Stimulated activated CD4-positive, alpha-beta T cell treated with anti-CD3 and anti-CD28 coated beads, Interleukin-2, amount 100 ng/mL, for 48 hours (primary cell): ENCODE measurements at places on chromosomes 13 and 19.

DNA sequence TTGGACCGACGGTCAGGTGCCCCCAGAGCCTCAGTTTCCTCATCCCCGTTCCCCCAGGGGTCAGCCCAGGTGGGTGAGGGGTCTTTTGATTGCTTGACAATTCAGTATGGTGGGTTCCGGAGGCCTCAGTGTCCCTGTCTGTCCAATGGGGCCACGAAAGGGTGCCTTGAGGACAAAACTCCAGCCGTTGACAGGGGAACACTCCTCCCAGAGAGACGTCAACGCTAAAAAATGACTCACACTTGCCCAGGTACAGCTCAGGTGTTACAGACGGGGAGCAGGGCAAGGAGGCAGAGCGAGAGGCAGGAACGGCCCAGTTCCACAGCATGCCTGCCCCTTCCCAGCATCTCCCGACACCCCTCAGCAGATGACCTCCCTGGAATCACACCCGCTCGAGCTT lies 1.8 kb downstream of the TNFAIP8L1 start:
- no peak for DNase-seq

- no peak for DNase-seq
Measured at GRCh38 chr13:42279986-42280385, 8.0 kb downstream of the AKAP11 start.

DNA sequence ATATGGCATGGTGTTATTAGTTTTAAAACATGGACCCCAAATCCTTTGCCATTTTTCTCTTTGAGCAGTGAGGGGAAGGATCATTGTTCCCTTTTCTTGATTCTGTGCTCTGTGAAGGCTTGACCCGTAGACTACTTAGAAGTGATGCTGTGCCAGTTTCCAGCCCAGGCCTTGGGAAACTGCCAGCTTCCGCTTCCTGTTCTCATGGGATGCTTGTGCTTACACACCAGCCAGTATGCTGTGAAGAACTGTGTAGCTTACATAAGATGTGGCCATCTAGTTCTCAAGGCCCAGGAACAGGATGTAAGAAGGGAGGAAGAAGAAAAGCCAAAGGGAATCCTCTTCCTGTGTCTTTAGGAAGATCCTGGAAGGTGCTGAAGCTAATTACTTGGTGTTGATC lies 180.9 kb downstream of the PCCA start:
- no peak for DNase-seq

DNA sequence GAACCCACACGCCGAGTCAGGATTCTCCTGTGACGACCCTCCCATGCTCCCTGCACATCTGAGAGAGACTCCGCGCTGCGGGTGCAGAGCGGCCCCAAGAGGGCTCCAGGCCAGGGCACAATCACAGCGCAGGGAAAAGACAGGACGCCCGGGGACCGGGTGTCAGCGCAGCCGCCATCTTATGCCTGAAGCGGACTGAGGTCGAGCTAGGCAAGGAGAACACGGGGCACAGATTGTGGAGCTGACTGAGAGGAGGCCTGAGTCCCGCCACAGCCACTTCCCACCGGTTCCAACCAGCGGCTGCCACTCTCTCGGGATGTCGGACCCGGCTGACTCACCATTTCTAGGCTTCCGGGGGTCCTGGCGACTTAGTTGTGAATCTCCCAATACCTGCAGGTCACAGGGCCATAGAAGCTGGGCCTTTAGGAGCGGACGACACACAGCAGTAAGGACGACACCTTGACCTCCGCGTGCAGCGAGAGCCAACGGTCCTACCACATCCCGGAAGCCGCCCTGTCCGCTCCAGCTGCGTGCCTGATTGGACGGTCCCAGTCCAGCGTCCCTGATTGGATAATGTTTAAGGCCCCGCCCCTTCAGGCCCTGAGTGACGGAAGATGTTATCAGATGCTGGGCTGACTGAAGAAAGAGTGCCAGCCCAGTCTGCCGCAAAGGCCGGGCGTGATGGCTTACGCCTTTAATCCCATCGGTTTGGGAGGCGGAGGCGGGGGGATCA lies at the start of gene ZNF728:
TSS of gene ZNF728 (minus strand) at position 487 of the 733 bp plus-strand sequence. CDS start at position 341, 146 bp downstream.
- DNase-seq, result no peak

- DNase-seq, result no peak
Measured at GRCh38 chr13:87122551-87122950, 548.6 kb upstream of the SLITRK5 start.

GRCh38 chr13:110525328-110526319 lies 35.9 kb downstream of the RAB20 start:
- no peak for DNase-seq

DNA sequence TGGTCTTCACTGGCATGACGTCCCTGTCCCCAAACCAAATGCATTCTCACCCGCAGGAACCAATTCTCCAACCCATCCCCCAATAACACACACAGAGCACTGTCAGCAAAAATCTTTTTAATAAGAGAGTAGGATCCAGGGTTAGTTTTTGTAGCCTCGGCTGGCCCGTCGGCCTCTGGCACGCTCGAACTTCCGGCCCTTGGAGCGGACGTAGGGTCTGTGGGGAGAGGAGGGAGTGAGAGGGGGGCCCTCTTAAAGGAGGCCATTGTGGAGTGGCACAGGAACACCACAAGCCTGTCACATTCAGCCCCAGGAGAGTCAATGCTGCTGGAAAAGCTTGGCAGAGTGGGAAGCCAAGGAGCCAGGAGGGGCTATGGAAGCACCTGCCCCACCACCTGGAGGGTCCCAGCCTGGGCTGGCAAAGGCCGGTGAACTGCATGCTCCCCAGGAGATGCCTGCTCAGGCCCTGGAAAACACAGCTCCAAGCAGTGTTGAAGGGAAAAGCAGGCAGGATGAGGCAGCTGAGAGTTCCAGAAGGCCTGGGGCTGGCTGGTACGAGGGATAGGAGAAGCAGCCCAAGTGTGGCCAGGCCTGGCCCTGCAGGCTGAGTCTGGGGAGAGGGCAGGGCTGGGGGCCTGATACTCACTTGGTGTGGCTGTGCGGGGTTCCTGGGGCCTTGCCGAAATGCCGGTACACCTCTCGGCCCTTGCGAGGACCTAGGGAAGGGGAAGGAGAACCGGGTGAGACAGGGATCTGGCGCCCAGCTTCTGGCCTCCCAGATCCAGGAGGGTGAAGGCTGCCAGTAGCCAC lies 560 bp upstream of the FAM83E start:
- DNase-seq, result no peak

GRCh38 chr13:46874006-46874405 lies 22.8 kb downstream of the HTR2A start:
- no peak for DNase-seq
